GM23248 (cell line): ENCODE measurements at places on chromosomes 2 and 18. TPM values are rescaled to one million over a fixed set of nuclear protein-coding genes. Genes with fewer than 3 reads are reported as not detected.

Gene DIPK1C
- not detected in 2 replicates for polyA plus RNA-seq

Gene CD207
- polyA plus RNA-seq, result not detected in 2 replicates

Gene ANKRD29
- polyA plus RNA-seq, result 8.0 and 8.9 TPM in 2 replicates

GRCh38 chr2:195657634-195658540 is 861 bp downstream of the SLC39A10 start:
- DNase-seq, result peak; percentile 83

- DNase-seq, result peak; percentile 51
These were observed 2.8 kb downstream of the CNOT11 start for GRCh38 chr2:101255501-101255900.

DNA sequence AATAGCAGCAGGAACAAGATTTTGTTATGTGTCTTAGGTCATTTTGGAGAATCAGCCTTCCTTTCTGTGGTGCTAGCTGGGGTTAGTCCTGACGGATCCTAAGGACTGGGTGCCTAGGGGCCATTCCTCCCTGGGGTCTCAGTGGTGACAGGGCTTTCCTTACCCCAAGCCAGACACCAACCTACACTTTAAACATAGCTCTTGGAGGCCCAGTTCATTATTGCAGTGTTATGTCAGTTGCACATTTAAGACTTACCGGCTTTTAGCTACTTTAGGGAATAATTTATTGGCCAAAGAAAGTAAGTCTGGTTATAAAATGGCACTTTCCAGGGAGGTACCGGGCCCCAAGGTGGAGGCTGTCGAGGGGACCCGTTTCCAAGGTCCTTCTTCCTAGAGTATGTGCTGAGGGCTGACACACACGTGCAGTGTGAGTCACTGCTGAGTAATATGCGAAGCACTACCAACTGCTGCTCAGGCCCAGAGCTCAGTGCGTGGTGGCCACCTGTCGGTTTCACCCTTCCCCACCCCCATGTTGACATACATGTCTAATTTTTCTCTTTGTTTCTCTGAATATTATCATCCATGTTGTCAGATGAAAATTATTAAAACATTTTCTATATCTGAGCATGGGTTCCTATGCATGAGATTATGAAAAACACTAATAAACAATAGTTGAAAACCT is 37.0 kb upstream of the GRHL1 start:
- DNase-seq, result peak; percentile 68

DNA sequence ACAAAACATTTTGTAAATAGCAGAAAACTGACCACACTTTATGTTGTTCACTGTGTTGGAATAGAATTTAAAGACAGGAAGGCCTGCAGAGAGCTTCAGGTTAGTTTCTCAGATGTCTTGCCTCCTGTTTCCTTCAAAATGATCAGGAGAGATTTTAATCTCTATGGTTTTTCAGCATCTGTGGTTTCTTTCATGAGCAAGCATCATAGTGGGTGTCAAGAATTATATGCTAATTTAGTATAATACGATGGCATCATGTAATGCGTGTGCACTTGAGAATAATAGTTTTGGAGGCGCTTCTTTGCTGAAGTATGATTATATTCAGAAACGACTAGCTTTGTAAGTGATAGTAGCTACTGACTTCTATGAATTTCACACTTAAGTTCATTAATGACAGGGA is 149.9 kb downstream of the PLCL1 start:
- no peak for DNase-seq

- peak; percentile 100 for DNase-seq
These were observed 2.4 kb upstream of the LPIN1 start for GRCh38 chr2:11743846-11744553.

- DNase-seq, result no peak
These were observed 75.7 kb downstream of the CHST9 start for GRCh38 chr18:27109451-27109850.

GRCh38 chr2:48397281-48397680 is 132.7 kb upstream of the STON1 start:
- DNase-seq, result no peak
